Neuronal stem cell (in vitro differentiated cells): ENCODE measurements at places on chromosomes 4 and X.

GRCh38 chr4:139599594-139600374 lies 43.8 kb upstream of the SETD7 start:
- DNase-seq: no peak

- no peak for DNase-seq
Observed at GRCh38 chr4:74471264-74471663, 26.3 kb downstream of the AREG start.

- no peak for DNase-seq
Observed at GRCh38 chr4:169098969-169099690, 89.1 kb upstream of the CBR4 start.

GRCh38 chr4:87250294-87250693 lies 29.9 kb upstream of the KLHL8 start:
- DNase-seq: no peak

- no peak for DNase-seq
Observed at GRCh38 chr4:139622901-139623381, 42.7 kb upstream of the MGST2 start.

GRCh38 chr4:7976634-7977033 lies 37.0 kb upstream of the AFAP1 start:
- DNase-seq: no peak

DNA sequence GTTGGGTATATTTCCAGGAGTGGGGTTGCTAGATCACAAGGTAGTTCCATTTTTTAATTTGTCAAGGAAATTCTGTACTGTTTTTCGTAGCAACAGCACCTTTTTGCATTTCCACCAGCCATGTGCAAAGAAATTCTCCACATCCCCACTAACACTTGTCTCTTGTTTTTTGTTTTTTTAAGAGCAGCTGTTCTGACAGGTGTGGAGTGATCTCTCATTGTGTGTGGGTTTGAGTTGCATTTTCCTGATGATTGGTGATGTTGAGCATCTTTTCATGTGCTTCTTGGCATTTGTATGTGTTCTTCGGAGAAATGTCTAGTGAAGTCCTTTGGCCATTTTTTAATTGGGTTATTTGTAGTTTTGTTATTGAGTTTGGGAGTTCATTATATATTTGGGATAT lies 80.3 kb upstream of the PUDP start:
- no peak for DNase-seq

GRCh38 chr4:139840773-139841172 lies 175.2 kb downstream of the MGST2 start:
- DNase-seq: no peak

GRCh38 chr4:148787285-148787684 lies 345.1 kb upstream of the NR3C2 start:
- no peak for DNase-seq

- DNase-seq: no peak
Observed at GRCh38 chr4:75845992-75846391, 56.3 kb downstream of the PPEF2 start.

DNA sequence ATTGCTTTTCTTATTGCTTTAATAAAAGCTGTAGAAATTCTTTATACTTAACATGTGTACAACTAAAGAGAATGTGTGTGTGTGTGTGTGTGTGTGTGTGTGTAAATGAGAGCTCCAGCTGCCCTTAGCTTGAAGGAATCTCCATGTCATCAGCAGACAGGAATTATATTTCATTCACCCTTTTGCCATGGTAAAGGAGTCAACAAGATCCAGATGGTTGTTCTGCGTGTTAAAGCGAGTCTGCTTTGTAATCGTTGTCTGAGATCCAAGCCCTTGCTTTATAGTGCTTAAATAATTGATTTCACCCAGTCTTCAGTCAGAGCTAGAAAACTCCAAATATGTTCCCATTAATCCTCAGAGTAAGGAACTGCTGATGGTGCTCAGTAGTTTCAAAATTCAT lies 285.5 kb downstream of the PDGFC start:
- DNase-seq: no peak

DNA sequence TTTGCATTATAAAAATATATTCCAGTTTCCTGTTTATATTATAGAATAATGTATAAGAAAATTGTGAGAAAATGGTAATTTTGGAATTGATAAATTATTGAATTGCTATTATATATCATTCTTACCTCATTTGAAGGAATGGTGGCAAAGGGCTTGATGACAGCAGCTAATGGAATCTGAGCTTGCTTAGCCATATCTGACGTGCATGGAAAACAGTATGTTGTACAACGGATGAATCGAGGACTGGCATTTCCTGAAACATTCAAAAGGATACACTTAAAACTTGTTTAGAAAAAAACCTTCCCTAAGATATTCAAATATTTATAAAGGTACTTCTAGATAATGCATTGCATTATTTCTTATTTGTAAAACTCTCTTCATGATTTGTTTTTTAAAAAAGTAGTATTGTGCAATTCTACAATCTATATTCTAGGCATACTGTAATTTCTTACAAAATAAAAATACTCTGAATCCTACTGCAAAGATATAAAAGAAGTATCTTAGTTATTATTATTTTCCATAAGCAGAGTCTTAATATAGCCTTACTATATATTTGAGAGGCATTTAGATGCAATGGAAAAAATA lies 38.3 kb downstream of the SEC24D start:
- DNase-seq: no peak

GRCh38 chr4:20493761-20494353 lies 206.4 kb upstream of the PACRGL start:
- DNase-seq: no peak

GRCh38 chr4:110270492-110271197 lies 72.2 kb upstream of the ELOVL6 start:
- DNase-seq: no peak
